ENCODE measurements at places on chromosomes 4 and X.

- no peak for DNase-seq
Observed at GRCh38 chrX:21947671-21948070, 7.2 kb downstream of the SMS start.

GRCh38 chr4:143306788-143307187 lies 29.9 kb upstream of the GAB1 start:
- no peak for DNase-seq

DNA sequence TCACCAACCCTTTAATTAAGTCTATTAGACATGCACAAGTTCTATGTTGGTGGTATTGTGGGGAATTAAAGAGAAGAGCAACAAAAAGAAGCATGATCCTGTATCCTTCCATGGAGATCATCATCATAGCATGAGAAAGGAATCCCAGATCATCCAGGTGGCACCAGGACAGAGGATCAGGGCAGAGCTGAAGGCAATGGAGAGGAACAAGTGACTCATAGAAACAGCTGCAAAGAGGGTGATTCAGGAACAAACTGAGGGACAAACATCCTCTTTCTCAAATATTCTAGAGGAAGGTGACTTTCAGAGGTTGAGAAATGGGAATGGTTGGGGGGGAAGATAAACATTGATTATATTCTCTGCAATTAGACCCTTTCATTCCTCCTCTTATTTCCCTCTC lies 105.5 kb upstream of the OTUD4 start:
- DNase-seq, result no peak

GRCh38 chr4:53595204-53595603 lies 3.9 kb upstream of the LNX1 start:
- no peak for DNase-seq

DNA sequence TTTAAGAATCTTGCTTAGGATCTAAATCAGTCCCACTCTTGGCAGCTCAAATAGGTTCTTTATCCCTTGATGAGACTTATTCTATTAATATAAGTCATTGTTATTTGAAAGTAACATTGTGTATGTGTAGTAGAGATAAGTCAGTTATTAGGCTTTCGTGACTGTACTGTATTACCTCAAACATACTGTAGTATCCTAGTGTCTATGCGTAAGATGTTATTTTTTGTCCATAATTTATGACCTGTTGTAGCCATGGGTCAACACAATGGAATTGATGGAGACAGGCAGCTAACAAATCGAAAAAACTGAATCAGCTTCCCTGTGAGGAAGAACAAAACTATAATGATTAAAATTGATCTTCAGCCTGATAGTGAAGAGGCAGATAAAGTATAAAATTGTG lies 41.8 kb downstream of the CLCN3 start:
- DNase-seq, result no peak

DNA sequence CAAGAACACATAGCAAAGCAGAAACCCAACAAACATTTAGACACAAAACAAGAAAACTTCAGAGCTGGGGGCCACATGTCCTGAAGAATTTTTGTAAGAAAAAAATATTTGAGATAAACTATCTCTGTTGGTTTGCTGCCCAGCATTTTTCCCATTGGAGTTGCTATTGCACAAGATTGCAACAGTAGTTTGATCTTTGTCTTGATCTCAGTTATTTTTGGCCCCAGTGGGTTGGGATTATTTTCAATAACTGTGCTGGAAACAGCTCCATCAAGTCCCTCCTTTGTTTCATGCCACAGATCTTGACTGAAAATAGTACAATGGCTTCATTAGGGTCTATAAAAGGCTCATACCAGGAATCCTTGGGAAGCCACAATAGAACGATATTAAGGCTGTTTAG lies 103.8 kb upstream of the RAI2 start:
- DNase-seq, result no peak

GRCh38 chr4:25096981-25097443 lies 63.2 kb downstream of the SEPSECS start:
- DNase-seq, result no peak

- DNase-seq, result peak; percentile 9
Observed at GRCh38 chr4:108172231-108172752, 3.6 kb upstream of the LEF1 start.

DNA sequence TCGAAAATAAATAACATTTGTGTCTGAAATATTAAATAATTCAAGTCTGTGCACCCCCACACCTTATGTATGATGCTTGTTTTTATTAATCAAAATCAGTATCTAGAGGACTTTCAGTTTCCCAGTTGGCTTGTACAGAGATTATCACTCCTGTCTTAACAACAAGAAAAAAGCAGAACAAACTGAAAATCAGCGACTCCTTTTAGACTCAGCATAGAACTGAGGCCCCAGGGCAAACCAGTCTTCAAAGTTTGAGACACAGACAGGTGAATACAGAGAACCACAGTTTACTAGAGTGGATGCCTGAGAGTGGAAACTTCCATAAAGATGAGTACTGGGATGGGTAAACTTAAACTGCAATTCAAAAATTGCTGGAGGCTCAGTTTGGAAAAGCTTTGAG lies 142.8 kb upstream of the KLF8 start:
- no peak for DNase-seq

DNA sequence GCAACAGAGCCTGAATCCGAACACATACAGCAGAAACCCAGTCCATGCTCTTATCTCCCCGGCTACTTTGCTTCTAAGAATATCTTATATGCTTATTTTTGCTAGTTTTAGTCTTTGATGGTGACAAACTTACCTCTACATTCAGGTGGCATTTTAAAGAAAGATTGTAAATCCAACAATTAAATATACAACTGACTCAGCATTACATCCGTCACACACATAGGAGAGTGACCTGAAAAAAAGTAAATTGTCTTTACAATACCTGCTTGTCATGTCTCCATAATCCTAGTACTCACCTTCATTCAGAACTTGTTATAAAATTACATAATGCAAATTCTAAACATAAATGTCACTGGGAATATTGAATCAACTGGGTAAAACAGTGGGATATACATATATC lies 30.6 kb upstream of the BMP3 start:
- no peak for DNase-seq

- no peak for DNase-seq
Observed at GRCh38 chr4:142815834-142816233, 30.3 kb downstream of the INPP4B start.

DNA sequence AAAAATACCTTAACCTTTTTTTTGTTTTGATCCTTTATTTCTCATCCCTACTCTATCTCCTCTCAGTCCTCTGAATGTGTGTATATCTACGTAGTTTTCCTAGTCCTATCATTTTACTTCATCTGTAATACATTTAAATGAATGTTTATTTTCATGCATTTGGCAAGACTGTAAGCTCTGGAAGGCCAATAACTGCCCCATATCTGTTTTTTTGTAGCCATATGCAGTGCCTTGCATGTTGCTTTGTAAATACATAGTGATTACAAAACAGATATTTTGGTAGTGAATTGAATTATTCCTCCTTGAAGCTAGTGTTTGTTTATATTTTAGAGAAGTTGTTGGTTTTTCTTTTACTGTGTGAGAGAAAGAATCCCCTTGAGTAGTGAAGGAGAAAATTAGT lies 450.2 kb downstream of the PCDH18 start:
- DNase-seq, result no peak

- DNase-seq, result peak; percentile 28
Observed at GRCh38 chr4:86484241-86484640, 109.9 kb upstream of the PTPN13 start.

Measured in GM06990 (cell line).